ENCODE measurements at places on chromosomes 12 and 14.
A peak's percentile ranks its signal among the peaks of the same experiment; 100 is the strongest.

- H3K36me3 ChIP-seq: no peaks in the 10 kb centered on the region
- H3K4me1 ChIP-seq: no peaks in the 10 kb centered on the region
- DNase-seq: no peak
- no peak overlapping the region for H3K4me3 ChIP-seq
- no peaks in the 10 kb centered on the region for H3K27me3 ChIP-seq
These were observed 5.6 kb upstream of the MYH7 start for GRCh38 chr14:23441076-23441475.

DNA sequence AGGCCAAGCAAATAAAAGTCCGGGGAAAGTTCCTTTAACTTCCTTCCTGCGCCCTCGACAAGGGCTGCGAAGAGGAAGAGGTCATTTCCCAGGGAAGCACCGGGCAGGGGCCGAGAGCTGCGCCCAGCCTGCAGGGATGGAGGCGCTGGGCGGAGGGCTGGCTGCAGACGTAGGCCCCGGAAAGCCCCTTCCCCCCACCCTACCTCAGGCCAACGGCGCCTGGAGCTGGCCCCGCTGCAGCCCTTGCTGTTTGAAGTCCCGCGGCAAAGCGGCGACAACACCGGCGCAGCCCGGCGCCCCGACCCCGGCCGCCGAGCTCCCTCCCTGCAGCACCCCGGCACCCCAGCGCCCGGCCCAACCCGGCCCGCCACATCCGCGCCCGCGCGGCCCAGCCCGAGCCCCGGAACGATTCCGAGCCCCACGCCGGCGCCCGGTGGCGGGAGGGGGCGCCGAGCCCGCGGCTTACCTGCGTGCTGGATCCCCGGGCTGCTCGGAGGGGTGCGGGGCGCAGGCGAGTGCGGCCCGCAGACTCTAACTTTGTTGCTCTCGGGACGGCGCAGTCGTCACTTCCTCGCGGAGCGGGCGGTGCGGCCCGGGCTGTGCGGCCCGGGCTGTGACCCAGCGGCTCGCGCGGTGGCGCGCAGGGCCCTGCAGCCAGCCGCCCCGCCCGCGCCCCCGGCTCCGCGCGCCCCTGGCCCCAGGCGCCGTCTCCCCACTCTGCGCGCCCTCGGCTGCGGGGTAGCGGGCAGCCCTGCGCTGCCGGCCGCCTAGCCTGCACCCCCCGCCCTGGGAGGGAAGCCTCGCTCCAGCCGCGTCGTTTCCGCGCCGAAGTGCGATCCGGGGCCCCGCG is 64.8 kb upstream of the PTGR2 start:
- H3K36me3 ChIP-seq: no peaks in the 10 kb centered on the region
- H3K27ac ChIP-seq: peak overlapping the region; percentile 84
- H3K27me3 ChIP-seq: no peaks in the 10 kb centered on the region
- peak overlapping the region; percentile 90 for H3K4me3 ChIP-seq
- DNase-seq: peak; percentile 66
- H3K4me1 ChIP-seq: peaks cover 62% of the 10 kb centered on the region

DNA sequence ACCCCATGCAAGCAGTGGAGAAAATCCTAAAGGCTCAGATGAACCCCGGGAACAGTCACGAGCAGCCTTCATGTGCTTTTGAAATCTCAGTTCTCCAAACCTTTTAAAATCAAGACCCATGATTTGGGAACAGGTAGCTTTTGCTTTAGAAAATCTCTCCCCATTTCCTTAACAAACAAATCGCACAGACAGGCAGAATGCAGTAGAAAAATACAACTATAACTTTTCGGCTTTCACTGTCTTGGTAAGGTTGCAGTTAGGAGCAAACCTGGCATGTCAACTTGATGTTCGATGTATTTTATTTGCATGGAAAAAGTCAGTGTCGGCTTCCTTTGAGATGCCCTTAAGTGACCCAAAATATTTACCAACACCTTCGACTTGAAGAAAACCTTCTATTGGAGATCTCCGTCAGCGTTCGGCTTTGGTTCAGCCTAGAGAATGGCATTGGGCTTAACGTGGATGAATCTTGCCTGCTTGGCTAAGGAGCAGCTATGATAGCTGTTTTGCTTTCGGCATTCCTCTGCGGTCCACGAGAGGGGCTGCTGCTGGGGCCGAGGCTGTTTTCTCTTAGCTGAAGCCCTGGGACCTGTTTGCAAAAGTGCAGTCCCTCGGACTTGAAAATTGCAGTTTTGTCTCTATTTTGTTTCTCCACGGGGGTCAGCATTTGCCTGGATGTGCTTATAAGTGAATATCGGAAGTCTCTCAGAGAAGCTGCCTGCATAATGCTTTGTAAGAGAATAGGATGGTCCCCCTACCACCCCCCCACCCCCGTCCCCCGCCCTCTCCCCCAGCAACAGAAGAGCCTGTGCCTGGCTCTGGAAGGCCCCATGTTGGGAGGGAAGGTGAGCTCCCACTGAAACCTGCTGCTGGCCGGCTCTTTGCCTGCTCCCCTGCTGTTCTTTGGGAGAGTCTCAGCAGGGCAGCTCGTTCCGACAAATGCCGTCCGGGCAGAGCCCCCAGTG is 122.8 kb downstream of the AACS start:
- DNase-seq: no peak
- H3K27ac ChIP-seq: no peak overlapping the region
- peaks cover 37% of the 10 kb centered on the region for H3K27me3 ChIP-seq
- H3K36me3 ChIP-seq: no peaks in the 10 kb centered on the region

DNA sequence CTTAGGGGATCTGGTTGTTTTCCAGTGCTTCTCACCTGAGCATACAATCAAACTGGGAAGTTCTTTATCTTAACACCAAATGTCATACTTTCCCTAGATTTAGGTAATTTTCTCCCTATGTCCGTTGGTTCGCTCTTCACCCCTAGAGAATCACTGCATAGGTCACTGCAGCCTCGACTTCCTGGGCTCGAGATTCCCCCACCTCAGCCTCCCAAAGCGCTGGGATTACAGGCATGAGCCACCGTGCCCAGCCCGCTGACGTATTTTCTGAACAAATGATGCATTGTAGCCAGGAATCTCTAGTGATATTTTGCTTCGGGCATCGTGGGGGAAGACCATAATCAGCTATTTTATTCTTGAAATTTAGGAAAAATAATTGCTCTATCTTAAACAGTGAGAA is 1.1 kb upstream of the RPL41 start:
- peak overlapping the region; percentile 89 for H3K27ac ChIP-seq
- no peak overlapping the region for H3K4me3 ChIP-seq
- H3K27me3 ChIP-seq: no peaks in the 10 kb centered on the region
- H3K4me1 ChIP-seq: peaks cover 34% of the 10 kb centered on the region

- H3K4me1 ChIP-seq: peaks cover 19% of the 10 kb centered on the region
- H3K36me3 ChIP-seq: no peaks in the 10 kb centered on the region
- no peak overlapping the region for H3K27ac ChIP-seq
- H3K4me3 ChIP-seq: no peak overlapping the region
- no peak for DNase-seq
- H3K27me3 ChIP-seq: no peaks in the 10 kb centered on the region
These were observed 536.3 kb upstream of the CCDC196 start for GRCh38 chr14:65949711-65950516.

DNA sequence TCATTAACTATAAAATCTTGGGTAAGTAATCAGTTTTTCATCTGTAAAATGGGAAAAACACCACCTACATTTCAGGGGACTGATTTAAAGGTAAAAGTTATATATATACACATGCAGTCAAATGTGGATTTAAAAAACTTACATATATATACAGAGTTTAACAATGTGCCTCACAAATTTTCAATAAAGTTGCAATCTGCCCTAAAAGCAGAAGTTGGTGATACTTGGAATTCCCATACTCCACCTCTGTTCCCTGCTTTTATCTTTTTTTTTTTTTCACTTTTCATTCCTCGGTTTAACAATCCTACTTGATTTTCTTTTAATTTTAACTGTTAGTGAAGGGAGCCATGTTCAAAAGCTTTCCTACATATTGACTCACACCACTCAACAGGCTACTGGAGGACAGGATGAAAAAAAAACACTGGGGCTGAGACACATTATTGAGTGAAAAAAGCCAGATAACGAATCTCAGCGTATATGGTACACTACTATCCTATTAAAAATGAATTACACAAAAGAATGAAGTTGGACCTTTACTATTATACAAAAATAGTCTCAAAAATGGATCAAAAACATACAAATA is 24.3 kb downstream of the SPPL3 start:
- H3K27me3 ChIP-seq: no peaks in the 10 kb centered on the region
- H3K4me1 ChIP-seq: peaks cover 5% of the 10 kb centered on the region
- H3K27ac ChIP-seq: no peak overlapping the region
- DNase-seq: no peak
- H3K36me3 ChIP-seq: no peaks in the 10 kb centered on the region

DNA sequence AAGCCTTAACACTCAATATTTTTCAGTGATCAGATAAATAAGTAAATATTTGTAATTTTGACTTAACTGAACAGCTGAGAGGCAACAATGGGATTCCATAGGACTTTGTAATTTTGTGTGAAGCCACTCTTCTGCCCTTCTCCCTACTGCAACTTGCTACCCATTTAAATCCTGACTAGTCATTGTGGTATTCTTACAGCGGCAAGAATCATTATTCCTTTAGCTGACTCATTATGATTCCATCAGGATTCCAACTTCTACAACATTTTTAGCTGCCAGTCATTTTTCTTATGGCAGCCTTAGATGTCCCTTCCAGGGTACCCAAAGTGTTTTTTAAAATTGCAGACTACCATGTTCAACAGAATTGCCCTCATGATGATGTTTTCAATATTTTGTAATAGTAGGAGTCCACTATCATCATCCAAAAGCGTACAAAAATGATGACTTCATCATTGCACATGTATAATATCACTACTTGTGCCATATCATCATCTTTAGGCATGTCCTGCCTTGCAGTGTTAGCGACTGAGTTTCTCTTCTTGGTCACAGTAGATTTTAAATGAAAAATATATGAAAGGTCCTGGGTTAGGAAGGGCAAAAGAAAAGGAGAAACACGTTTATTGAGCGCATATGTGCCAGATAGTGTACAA is 5.1 kb upstream of the MAGOHB start:
- no peaks in the 10 kb centered on the region for H3K27me3 ChIP-seq
- H3K27ac ChIP-seq: no peak overlapping the region

DNA sequence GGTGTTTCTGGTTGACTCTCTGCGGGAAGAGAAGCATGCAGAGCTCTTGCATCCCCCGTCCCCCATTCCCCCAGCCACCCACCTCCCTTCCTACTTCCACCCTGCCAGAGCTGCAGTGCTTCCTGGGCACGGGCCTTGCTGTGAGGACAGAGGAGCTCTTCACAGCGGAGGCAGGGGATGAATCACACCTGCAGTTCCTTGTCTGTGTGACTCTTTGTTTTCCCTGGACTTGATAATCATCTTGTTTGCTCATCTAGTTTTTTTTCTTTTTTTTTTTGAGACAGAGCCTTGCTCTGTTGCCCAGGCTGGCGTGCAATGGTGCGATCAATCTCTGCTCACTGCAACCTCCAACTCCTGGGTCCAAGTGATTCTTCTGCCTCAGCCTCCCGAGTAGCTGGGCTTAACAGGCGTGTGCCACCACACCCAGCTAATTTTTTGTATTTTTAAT is 27.8 kb downstream of the ANKRD9 start:
- no peak overlapping the region for H3K27ac ChIP-seq
- H3K36me3 ChIP-seq: no peaks in the 10 kb centered on the region
- DNase-seq: no peak
- no peak overlapping the region for H3K4me3 ChIP-seq

GRCh38 chr14:24040692-24041091 is 11.1 kb upstream of the CARMIL3 start:
- H3K27ac ChIP-seq: no peak overlapping the region
- no peaks in the 10 kb centered on the region for H3K27me3 ChIP-seq
- DNase-seq: no peak
- H3K4me3 ChIP-seq: no peak overlapping the region

DNA sequence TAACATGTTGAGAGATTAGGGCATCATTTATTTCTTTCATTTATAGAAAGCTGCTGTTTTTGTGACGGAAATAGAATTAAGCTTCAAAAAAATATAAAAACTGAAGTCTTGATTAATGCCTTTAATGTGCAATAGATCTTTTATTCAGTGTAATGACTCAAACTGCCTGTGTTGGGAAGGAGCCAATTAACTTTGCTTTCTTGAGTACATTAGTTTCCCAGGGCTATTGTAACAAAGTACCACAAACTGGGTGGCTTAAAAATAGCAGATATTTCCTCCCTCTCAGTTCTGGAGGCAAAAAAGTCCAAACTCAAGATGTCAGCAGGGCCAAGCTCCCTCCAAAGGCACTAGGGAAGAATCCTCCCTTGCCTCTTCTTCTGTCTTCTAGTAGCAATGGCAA is 36.6 kb downstream of the EID3 start:
- DNase-seq: no peak
- H3K4me1 ChIP-seq: no peaks in the 10 kb centered on the region
- H3K36me3 ChIP-seq: peaks cover 38% of the 10 kb centered on the region
- no peaks in the 10 kb centered on the region for H3K27me3 ChIP-seq

- DNase-seq: no peak
- H3K27me3 ChIP-seq: no peaks in the 10 kb centered on the region
- H3K27ac ChIP-seq: no peak overlapping the region
- no peaks in the 10 kb centered on the region for H3K4me1 ChIP-seq
- H3K4me3 ChIP-seq: no peak overlapping the region
These were observed 64.6 kb downstream of the SLC24A4 start for GRCh38 chr14:92387578-92387977.

DNA sequence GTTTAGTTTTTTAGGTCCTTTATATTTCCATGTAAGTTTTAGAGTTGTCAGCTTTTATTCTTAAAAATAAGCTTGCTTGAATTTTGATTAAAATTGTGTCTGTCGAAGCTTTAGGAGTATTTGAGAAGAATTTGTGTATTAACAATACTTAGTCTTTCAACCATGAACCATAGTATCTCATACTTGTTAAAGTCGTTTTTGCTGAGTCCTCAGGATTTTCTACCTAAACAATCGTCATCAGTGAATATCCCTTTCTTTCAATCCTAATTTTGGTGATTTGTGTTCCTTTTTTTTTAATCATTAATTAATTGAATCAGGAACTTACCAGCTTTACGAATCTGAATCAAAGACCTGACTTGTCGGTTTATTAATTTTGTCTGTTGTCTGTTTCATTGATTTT is 18.2 kb downstream of the CAND1 start:
- H3K36me3 ChIP-seq: peaks cover 13% of the 10 kb centered on the region
- no peak overlapping the region for H3K27ac ChIP-seq
- peaks cover 30% of the 10 kb centered on the region for H3K4me1 ChIP-seq
- no peak for DNase-seq
- no peaks in the 10 kb centered on the region for H3K27me3 ChIP-seq
- no peak overlapping the region for H3K4me3 ChIP-seq

DNA sequence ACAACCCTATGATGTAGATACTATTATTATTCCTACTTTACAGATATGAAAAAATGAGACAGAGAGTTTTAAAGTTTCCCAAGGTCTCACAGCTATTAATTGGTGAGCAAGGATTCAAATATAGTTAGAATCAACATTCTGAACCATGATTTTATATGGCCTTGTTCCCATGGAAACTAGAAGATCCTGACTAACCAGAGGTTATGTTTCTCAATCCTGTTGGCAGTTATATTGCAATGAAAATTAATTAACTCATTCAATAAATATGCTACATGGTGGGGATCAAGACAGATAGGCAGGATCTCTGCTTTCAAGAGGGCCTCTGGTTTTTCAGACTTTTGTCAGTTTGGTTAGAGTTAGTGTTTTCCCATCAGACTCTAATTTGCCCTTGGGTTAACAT is 9.3 kb upstream of the FUT8 start:
- H3K4me1 ChIP-seq: no peaks in the 10 kb centered on the region
- H3K36me3 ChIP-seq: no peaks in the 10 kb centered on the region
- H3K27ac ChIP-seq: no peak overlapping the region
- no peaks in the 10 kb centered on the region for H3K27me3 ChIP-seq
- DNase-seq: no peak
- H3K4me3 ChIP-seq: no peak overlapping the region

GRCh38 chr12:127178052-127178451 is 1088.9 kb upstream of the TMEM132C start:
- H3K27me3 ChIP-seq: no peaks in the 10 kb centered on the region
- no peaks in the 10 kb centered on the region for H3K36me3 ChIP-seq
- no peak for DNase-seq
- no peaks in the 10 kb centered on the region for H3K4me1 ChIP-seq
- no peak overlapping the region for H3K27ac ChIP-seq
- H3K4me3 ChIP-seq: no peak overlapping the region

Measured in CD4-positive, alpha-beta memory T cell (primary cell).